GM12864 (cell line): ENCODE measurements at places on chromosomes 3 and 15.

DNA sequence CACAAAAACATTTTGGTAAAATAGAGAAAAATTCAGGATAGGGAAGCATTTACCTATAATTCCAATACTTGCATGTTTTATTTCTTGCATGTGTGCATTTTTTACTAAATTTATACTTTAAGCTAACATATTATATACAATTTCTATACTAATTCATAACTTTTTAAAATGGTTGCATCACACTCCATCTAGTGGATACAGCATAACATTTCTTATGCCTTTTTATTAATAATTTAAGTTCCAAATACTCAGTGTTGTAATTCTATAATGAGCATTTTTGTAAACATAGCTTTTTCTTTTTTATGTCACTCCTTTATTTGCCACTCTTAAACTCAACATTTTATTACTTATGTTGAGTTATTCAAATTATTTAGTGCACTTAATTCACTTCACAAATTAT is 477.7 kb downstream of the ZBBX start:
- no peak for DNase-seq

- DNase-seq = no peak
Measured at GRCh38 chr3:196749125-196749524, 9.5 kb downstream of the PAK2 start.

- DNase-seq = no peak
Measured at GRCh38 chr3:103057487-103057886, 622.7 kb downstream of the ZPLD1 start.

DNA sequence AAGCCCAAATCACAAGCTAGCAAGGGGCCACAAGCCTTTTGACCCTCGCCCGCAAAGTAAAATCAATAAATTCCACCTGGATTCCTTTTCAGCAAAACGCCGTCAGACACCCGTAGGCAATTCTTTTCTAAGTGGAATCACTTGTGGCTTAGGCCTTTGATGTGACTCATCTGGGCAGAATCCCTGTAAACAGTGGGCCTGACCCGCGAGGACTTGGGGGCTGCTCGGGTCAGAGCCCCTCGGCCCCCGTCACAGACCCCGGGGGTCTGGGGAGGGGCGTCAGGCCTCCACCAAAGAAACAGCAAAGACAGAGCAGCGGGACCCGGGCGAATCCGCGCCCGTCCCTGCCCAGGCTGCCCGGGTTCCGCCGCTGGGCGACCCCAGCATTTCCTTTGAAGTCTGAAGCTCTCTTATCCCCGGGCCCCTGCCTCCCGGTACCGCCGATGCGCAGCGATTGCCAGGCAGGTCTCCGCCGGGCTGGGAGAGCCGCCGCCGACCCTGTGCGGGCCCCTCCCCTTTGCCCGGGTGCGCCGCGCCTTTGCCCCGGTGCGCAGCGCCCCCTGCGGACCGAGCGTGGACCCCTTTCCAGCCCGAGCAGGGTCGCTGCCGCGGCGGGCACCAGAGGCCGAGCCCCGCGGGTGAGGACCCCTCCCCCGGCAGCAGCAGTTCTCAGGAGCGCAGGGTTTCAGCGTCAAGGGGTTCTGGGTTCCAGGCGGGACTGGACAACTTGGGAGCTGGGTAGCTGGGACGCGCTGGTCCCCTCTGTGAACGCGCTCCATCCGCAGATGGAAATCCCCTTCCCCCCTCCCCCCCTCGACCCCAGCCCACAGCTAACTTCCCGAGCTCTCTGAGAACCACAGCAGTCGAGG is 178.3 kb downstream of the UACA start:
- no peak for DNase-seq

DNA sequence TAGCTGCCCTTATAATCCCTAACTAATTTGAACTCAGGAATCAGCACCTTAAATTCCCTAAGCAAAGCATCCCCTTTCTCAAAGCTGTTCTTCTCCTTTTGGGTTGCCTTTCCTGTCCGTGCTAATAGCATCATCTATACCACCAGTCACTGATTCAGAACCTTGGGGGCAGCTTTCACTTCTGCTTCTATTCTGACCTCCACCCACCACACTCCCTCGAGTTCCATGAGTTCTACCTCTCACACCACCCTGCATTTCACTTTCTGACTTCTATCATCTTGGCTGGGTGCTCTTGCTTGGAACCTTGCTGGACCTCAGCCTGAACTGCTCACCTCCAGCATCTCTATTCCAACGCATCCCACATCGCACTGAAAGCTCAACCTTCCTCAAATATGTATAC is 55.4 kb upstream of the KCNMB2 start:
- peak; percentile 87 for DNase-seq

- DNase-seq = no peak
Measured at GRCh38 chr3:46491089-46492070, 6.4 kb upstream of the RTP3 start.

DNA sequence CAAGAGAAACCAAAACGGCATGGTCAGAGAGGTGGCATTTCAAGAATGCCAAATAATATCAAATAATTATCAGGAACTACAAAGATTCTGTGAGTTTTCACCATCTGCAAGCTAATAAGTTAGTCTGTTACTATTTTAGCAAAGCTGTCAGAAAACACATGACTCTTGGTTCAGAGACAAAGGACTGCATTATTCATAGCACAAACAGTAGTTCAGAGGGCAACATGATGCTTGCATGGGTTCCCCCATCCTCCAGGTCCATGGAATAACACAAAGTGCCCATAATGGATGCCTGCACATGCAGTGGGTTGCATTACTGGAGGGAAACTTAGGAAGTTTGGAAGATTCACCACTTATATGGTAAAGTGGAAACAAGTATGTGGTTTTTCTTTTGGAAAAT is 228.8 kb upstream of the ALCAM start:
- DNase-seq = no peak

GRCh38 chr3:118110211-118110610 is 924.4 kb downstream of the IGSF11 start:
- DNase-seq = no peak

- DNase-seq = no peak
Measured at GRCh38 chr15:40287505-40287904, 4.6 kb upstream of the ANKRD63 start.

DNA sequence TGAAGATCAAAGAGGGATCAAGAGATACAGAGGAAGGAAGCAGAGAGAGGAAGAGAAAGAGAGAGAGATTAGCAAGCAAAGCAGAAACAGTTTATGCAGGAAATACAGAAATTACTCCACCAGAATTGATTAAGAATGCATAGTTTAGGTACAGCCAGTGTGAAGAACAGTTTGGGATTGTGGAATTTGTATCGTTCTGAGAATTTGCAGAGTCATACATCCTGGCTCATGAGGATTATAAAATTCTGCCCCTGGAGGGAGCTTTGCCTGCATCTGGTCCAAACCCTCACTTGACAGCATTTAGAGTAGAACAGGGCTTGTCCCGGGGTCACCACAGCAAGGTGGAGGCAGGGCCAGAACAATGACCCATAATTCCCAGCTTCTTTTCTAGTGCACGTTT is 44.1 kb downstream of the MASP1 start:
- no peak for DNase-seq

DNA sequence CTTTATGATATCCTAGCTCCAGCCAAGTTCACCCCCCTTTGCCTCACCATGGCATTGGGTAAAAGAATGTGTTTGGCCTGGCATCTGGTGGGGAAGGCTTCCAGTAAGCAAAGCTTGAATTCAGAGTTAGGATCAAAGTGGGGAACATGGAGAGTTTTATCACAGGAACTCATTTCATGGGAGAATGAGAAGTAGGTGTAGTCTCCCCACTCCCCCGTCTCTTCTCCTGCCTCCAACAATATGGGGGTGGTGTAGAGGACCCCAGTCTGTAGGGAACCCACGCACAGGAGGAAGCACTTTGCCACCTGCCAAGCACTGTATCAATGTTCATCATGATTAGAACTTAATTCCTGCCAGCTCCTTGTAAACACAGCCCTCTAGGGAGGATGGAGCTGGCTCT is 200.5 kb downstream of the UACA start:
- DNase-seq = no peak

DNA sequence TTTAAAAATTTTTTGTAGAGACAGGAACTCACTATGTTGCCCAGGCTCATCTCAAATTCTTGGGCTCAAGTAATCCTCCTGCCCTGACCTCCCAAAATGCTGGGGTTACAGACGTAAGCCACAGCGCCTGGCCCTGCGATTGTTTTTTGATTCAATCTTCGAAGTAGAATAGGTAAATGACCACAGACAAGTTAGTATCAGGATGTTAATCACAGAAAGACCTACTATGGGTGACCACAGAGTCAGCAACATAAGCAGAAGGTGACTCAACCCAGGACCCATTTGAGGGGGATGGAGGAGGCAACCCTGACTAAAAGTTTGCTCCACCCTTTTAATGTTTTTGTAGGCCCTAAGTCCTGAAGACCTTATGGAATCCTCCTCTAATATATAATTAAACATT is 10.0 kb upstream of the USP3 start:
- no peak for DNase-seq

DNA sequence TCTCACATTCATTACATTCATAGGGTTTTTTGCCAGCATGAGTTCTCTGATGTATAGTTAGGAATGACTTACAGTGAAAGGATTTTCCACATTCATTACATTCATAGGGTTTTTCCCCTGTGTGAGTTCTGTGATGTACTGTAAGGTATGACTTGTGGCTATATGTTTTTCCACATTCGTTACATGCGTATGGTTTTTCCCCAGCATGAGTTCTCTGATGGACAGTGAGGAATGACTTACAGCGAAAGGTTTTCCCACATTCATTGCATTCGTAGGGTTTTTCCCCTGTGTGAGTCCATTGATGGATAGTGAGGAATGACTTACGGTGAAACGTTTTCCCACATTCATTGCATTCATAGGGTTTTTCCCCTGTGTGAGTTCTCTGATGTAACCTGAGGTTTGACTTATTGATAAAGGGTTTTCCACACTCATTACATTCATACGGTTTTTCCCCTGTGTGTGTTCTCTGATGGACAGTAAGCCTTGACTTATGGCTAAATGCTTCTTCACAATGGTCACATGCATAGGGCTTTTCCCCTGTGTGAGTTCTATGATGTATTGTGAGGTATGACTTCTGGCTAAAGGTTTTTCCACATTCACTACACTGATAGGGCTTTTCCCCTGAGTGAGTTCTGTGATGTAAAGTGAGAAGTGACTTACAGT is 47.4 kb downstream of the ZNF717 start:
- no peak for DNase-seq

GRCh38 chr3:38313695-38314094 is 31.6 kb downstream of the SLC22A14 start:
- no peak for DNase-seq

DNA sequence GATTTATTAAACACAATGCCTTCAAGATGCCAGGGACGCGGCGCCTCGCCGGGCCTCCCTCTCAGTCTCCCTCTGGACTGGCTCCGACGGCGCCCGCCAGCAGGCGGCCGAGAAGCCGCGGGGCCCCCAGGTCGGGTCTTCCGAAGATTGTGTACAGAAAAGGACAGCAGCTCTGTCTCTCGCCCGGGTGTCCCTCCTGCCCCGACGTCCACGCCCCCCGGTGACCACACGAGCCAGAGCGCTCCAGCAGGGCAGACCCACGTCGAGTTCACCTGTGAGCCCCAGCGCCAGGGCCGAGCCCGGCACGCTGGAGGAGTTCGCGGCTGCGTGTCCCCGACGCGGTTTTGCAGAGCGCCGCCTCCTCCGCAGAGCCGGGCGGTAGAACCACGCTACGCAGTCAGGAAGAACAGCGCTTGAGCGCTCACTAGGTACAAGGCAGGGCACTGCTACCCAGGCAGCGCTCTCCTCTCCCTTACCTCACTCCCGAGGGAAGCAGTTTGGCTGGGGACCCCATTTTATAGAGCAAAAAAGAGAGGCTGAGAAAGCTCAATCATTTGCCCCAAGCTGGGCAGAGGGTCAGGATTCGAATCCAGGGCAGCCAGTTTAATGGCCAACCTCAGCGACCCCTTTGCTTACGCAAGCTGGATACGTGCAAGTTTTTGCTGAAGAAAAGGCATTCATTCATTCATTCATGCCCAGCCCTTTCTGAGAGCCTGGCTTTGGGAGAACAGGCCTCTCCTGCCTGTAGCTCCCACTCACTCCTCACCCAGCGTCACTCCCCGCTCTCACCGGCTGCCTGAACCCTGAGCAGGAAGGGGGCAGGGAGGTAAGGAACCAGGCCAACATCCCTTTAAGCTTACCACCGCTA is 3.0 kb upstream of the TLE3 start:
- no peak for DNase-seq

DNA sequence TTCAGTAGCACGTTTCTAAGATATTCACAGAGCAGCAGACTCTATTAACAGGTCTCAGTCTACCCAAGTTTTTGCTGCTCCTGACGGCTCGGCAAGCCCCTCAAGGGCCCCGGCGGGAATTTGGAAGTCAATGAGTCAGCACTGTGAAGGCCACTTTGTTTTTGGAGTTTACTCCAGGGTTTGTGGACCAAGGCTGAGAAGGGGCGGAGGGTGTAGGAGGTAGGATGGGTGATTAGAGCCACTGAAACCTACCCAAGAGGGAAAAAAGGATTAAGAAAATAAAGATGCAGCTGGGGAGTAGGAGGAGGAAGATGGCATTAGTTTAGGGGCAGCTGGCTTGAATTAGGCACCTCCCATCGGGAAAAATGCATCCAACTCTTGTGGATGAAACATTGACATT is 87.6 kb downstream of the BDH1 start:
- DNase-seq = no peak

DNA sequence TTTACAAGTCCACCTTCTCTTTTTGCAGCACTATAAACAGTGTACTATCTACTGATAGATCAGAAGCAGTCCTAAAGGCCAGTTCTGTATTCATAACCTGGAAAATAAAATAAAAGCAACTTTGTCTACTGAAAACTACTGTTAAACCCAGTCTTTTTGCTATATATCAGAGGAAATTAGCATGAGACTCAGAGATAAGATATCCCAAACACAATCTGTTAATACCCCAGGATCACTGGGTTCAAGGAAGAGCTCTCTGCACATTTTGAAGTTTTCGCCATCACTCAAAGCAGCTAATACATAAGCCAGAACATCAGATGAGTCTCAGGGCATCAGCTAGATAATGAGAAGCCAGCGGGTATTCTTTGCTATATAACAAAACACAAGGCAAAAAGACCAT is 21.8 kb downstream of the OSBPL10 start:
- DNase-seq = no peak

DNA sequence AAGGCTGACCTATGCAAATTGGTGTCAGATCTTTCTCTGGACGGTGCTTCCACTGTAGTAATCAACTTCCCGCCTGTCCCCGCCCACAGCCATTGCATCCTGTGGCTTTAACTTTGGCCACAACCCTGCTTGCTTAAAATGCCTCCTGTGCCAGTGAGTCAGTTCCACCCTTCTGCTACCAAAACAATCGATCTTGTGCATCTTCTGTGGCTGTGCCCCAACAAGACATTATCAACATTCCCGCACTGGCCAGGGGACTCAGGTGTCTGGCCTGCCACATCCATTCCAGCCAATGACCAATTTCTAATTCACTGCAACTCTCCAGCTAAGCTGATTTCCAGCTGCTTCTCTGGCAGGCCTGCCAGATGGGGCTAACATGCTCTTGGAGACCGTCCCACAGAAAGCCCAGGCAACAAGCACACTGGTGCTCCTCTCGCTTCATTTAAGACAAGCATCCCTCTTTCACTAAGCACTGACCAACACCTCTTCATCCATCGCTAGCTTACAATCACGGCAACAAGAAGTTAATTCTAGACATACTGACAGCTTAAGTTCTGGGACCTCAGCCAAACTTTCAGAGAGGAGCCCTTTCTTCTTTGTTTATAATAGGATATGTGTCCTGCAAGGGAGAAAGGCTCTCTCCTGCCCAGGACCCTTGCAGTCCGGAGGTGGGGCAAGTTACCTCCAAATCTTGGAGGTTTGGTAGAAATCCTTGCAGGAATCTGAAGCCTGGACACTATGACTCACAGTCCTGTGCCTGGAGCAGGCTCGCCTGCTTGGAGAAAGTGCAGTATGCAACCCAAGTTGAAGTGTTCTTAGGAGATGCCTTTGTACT is 6.7 kb downstream of the CA12 start:
- DNase-seq = no peak
